Spleen (tissue), 13 donors: ENCODE measurements at places on chromosomes 4 and X.

DNA sequence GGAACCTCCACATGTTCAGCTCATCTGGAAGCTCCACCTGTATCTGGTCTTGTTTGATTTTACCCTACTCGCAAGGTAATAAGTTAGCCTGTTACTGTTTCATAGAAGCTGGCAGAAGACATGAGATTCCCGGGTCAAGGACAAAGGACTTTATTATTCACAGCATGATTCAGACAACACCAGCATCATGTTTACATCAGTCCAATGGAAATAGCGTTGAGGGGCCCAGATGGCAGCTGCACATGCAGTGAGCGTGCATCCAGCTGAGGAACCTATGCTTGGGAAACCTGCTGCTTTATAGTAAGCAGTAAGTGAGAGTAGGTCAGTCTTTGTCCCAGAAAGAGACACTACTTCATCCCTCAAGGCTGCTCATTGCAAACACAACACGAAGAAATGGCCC lies 19.8 kb downstream of the TSPAN5 start:
- H3K4me1 ChIP-seq, result peaks cover 8% of the 10 kb centered on the region
- H3K4me3 ChIP-seq, result no peak overlapping the region
- H3K36me3 ChIP-seq, result no peaks in the 10 kb centered on the region

- no peaks in the 10 kb centered on the region for H3K36me3 ChIP-seq
- no peaks in the 10 kb centered on the region for H3K27me3 ChIP-seq
- H3K4me1 ChIP-seq, result no peaks in the 10 kb centered on the region
- no peak overlapping the region for H3K27ac ChIP-seq
- no peak for DNase-seq
Observed at GRCh38 chrX:7351926-7352325, 204.0 kb upstream of the PUDP start.

- H3K36me3 ChIP-seq, result no peaks in the 10 kb centered on the region
- no peak overlapping the region for H3K4me3 ChIP-seq
- H3K27me3 ChIP-seq, result no peaks in the 10 kb centered on the region
- no peak for DNase-seq
- no peak overlapping the region for H3K27ac ChIP-seq
- H3K4me1 ChIP-seq, result no peaks in the 10 kb centered on the region
Observed at GRCh38 chrX:136369377-136369776, 68.6 kb downstream of the ADGRG4 start.

DNA sequence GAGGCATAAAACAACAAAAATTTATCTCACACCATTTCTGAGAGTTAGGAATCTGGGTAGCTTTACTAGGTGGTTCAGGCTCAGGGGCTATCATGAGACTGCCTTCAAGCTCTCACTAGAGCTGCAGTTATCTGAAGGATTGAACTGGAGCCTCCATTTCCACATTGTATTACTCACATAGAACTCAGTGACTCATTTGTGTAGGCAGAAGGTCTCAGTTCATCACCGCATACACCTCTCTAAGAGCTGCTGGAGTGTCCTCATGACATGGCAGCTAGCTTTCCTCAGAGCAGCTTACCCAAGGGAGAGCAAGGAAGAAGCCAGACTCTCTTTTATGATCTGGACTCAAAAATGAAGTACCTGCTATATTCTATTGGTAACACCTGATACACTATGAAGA lies 389.2 kb downstream of the IQCM start:
- DNase-seq, result no peak
- H3K4me1 ChIP-seq, result no peaks in the 10 kb centered on the region
- no peaks in the 10 kb centered on the region for H3K36me3 ChIP-seq
- no peaks in the 10 kb centered on the region for H3K27me3 ChIP-seq
- no peak overlapping the region for H3K27ac ChIP-seq

GRCh38 chrX:15405846-15406245 lies 21.6 kb upstream of the VEGFD start:
- no peaks in the 10 kb centered on the region for H3K4me1 ChIP-seq
- no peaks in the 10 kb centered on the region for H3K27me3 ChIP-seq
- no peak overlapping the region for H3K27ac ChIP-seq
- no peak overlapping the region for H3K4me3 ChIP-seq

DNA sequence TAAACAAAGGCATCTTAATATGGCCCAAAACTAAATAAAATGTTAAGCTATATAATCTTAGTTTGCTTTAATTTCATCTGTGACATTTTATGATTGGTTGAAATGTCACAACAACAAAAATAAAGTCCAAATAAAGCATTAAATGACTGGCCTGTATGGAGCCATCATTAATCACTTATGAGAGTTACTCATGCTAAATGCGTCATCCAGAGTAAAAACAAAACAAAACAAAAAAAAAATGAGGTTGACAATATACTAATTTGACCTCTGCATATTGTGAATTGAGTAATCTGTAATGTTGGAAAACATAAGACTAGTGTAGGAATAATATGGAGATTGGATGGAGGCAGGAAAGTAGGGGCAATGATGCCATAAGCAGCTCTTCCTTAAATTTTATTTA lies 139.7 kb downstream of the MAPK10 start:
- H3K27ac ChIP-seq, result no peak overlapping the region
- H3K4me1 ChIP-seq, result no peaks in the 10 kb centered on the region
- no peak overlapping the region for H3K4me3 ChIP-seq
- no peaks in the 10 kb centered on the region for H3K36me3 ChIP-seq
- DNase-seq, result no peak
- no peaks in the 10 kb centered on the region for H3K27me3 ChIP-seq

DNA sequence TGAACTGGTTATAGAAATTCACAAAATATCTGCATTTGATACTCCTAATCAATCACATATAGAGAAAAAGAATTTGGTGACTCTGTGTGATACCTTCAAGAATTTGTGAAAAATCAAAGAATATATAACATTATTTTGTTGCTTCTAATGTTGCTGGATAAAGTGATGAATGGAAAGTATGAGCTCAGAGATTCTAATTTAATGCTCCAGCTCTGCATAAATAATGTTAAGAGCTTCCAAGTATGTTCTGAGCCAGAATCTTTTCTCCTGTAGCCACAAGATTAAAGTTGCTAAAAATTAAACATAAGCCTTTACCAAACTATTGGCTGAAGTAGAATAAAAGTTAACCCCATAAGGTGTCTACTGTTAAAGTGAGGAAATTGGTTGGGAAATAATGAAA lies 294.7 kb upstream of the CT83 start:
- H3K36me3 ChIP-seq, result no peaks in the 10 kb centered on the region
- no peak overlapping the region for H3K27ac ChIP-seq
- H3K4me3 ChIP-seq, result no peak overlapping the region
- DNase-seq, result no peak
- H3K4me1 ChIP-seq, result no peaks in the 10 kb centered on the region

DNA sequence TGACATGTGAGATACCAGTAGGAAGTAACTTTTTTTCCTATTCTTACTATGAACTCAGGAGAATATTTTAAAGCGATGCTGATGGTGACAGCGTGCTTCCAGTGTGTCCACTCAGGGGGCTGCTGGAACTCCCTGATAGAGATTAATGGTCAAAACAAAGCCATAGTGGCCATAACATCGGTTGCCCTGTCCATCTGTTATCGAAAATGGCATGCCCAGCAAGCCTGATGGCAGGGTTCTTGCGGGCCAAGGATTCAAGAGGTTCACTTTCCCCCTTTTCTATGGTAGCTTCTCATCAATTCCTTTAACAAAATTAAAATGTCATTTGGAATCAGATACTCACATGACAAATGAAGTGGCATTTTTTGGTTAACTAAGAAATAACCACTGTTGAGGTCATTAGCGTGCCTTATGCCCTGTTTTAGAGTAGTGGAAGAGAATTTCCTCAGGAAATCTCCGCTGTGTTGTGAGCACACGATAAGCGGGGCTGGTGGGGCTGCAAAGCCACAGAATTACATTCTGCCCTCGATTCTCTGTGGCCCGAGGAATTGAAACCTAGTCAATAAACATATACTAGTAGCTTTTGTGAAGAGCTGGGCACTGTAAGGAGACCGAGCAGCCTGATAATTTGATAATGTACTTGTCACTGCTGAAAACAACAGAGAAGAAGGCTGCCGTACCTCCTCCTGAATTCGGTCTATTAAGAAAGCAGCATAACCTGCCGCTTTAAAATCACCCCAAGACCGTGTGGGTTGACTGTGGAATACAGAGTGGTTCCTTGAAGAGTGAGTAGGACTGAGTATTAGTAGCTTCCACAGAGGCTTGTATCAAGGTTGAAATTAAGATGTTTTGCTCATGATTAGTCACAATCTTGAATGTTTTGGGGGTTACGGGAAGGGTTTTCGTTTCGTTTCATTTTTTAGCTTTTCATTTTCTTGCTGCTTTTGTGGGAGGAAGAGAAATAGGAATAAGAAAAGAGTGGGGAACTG lies 46.7 kb downstream of the PTCHD1 start:
- DNase-seq, result no peak
- H3K4me3 ChIP-seq, result peak overlapping the region; percentile 17
- H3K27ac ChIP-seq, result no peak overlapping the region
- H3K27me3 ChIP-seq, result no peaks in the 10 kb centered on the region
- no peaks in the 10 kb centered on the region for H3K4me1 ChIP-seq
- no peaks in the 10 kb centered on the region for H3K36me3 ChIP-seq

DNA sequence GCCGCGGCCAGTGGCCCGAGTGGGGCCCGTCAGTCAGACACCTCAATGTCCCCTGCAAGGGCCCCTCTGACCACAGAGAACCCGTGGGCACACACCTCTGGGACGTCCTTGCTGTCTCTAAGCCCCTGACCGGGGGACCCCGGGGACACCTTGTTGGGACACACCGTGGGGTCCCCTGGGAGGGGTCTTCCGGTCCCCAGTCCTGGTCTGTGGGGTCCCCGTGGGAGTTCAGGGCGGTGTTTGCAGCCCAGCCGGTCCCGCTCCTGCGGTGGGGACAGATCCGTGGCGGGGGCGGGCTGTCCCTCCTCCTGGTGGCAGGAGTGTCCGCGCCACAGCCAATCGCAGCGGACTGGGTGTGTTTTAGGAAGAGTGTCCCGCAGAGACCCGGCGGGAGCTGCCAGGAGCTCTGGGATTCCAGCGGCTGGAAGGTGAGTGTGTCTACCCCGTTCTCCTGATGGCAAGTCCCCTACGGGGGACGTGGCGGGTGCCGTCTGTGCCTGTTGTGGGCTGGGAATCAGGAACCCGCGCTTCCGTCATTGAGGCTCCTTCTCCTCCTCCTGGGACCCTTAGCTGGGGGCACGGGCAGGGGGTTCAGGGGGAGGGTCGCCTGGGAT lies 5.1 kb upstream of the PLCXD1 start:
- no peaks in the 10 kb centered on the region for H3K27me3 ChIP-seq
- H3K36me3 ChIP-seq, result no peaks in the 10 kb centered on the region
- peak overlapping the region; percentile 79 for H3K4me3 ChIP-seq

GRCh38 chrX:9907645-9908387 lies 59.3 kb upstream of the CLDN34 start:
- no peak overlapping the region for H3K27ac ChIP-seq
- no peaks in the 10 kb centered on the region for H3K36me3 ChIP-seq
- no peaks in the 10 kb centered on the region for H3K4me1 ChIP-seq
- H3K27me3 ChIP-seq, result no peaks in the 10 kb centered on the region

DNA sequence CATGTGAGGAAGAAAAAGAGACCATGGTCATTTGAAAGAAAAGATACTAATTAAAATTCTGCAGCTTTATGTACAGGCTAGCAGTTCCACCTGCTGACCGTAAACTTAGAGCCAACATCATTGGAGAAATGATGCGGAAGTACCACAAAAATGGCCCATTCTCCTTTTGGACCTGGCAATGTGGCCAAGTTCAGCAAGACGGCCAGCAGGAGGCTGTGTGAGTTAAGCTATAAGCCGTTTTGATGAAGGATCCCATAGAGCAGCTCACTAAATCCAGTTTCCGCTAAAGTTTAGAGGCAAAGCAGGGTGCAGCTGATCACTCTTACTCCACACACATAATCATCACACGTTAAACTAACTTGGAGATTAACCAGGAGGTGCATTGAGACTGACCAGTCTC lies 133.8 kb downstream of the LDB2 start:
- no peaks in the 10 kb centered on the region for H3K4me1 ChIP-seq
- H3K27ac ChIP-seq, result no peak overlapping the region
- no peak for DNase-seq
- H3K27me3 ChIP-seq, result no peaks in the 10 kb centered on the region

DNA sequence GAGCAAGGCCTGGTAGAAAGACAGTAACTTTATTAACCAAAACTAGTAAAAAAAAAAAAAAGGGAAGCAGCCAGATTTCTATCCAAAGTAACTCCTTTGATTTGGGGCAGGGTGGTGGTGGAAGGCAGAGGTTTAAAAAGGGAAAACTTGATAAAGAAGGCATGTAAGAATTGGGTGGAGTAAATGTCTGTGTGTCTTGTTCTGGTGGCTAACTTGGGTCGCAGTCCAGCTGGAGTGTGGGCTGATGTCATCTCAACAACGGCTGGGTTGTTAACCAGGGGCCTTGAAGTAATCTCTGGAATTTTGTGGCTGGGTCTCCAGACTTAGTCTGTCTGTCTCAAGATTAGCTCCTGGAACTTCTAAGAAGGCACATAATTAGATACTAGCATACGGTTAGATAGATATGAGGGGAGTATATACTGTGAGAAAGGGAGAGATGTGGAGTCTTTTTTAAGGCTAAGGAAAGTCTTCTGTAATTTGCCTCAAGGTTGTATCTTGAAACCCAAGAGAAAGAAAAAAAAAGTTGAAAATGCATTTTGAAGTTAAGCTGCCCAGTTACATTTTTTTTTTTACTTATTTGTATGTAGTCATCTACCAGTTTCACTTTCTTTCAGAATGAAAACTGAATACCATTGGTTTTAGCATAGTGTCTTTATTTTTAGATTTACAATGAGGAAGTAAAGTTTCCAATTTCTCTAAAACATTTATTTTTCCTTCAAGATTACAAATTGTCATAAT lies 48.3 kb downstream of the MTHFD2L start:
- no peak overlapping the region for H3K4me3 ChIP-seq
- DNase-seq, result no peak
- peak overlapping the region; percentile 78 for H3K27ac ChIP-seq
- peaks cover 6% of the 10 kb centered on the region for H3K36me3 ChIP-seq
- H3K27me3 ChIP-seq, result no peaks in the 10 kb centered on the region

DNA sequence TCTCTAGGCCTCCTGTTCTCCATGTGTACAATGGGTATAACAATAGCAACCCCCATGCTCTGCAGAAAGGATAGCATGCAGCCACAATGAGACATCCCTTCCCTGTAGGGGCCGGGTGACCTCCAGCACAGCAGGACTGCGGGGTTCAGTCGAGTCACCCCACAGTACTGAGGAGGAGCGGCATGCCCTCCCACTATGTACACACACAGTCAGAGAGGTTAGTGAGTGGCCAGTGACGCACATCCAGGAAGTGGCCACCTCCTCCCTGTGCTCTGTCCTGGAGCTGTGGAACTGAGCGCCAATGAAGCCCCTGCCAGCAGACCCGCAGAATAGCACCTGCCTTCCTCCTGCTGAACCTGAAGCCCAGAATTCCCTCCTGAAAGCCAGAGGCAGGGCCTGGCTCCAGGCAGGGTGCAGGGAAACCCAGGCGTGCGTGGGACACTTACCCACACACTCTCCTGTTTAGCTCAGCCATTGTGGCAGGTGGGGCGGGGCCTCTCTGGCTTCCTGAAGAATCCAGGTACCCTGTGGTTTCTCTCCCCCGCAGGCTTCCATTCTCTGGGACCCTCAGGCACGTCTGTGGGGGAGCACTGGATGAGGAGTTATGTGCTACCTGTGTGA lies 50.0 kb downstream of the WFS1 start:
- H3K4me3 ChIP-seq, result no peak overlapping the region
- H3K4me1 ChIP-seq, result peaks cover 4% of the 10 kb centered on the region
- no peaks in the 10 kb centered on the region for H3K36me3 ChIP-seq
- no peak overlapping the region for H3K27ac ChIP-seq
